ENCODE measurements at places on chromosomes 2 and 18.

DNA sequence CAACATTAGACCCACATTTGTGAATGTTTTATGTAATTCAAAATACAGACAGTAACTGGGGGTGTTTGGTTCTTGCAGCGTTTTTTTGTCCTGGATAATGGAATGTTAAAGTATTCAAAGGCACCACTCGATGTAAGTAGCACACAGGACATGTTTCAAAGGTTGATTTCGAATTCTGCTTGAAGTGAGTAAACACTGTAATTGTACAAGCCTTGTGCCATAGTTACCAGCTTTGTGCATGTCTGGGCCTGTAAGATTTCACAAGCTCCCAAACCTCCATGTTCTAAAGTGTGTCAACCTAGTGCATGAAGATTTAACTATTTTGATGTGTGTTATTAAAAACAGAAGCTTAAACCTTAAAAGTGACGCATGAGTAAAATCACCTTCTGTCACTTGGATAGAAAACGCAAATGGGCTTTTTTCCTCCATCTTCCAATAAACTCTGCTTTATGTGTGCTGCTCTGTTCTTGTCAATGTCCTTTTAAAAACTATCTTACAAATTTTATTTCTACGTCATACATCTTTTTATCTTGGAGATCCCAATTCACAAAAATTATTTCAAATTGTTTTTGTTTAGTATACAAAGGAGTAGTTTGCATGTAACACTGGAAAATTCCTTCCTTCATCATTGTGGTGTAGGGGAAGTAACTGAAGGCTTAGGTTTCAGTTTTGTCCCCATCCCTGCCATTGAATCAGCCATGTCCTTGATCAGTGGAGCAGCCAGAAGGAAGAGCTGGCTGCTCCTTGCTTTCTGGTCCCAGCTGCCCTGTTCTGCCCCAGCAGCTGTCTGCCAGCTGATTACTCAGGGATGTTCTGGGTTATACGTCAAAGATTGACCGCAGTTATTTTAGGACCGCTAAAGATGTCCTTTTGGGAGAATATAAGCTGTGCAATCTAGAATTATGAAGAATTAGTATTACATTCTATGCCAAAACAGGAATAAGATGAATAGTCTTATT is 119.2 kb downstream of the PRKRA start:
- no peak for DNase-seq

DNA sequence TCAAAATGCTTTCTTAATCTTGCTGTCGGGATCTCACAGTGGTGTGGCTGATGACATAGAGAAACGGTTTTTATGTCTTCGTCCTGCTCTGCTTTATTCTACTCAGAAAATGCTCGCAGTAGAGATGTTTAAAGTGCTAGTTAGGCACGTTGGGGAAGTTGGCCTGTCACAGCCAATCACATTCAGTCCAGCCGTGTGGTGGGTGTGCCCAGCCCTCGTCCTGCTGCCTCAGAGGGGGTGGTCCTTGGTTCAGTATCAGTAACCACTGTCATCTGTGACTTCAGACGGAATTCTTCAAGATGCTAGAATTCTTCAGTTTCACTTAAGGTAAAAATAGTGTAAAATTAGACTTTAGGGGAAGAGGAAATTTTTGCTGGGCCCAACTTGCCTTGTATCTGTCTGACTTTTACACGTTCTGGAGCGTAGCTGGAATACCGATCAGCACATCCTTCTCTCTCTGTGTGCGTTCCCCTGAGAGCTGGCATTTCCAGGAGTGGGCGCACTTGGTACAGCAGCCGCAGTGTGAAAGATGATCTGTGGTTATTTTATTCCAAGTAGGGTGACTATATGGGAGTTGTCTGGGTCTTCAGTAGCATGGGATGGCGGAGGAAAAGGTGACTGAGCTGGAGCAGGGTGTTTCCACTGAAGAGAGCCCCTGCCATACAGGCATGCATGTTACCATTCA is 18.5 kb downstream of the TRAF3IP1 start:
- DNase-seq = no peak

- DNase-seq = no peak
Observed at GRCh38 chr18:3491981-3492555, 42.1 kb downstream of the TGIF1 start.

DNA sequence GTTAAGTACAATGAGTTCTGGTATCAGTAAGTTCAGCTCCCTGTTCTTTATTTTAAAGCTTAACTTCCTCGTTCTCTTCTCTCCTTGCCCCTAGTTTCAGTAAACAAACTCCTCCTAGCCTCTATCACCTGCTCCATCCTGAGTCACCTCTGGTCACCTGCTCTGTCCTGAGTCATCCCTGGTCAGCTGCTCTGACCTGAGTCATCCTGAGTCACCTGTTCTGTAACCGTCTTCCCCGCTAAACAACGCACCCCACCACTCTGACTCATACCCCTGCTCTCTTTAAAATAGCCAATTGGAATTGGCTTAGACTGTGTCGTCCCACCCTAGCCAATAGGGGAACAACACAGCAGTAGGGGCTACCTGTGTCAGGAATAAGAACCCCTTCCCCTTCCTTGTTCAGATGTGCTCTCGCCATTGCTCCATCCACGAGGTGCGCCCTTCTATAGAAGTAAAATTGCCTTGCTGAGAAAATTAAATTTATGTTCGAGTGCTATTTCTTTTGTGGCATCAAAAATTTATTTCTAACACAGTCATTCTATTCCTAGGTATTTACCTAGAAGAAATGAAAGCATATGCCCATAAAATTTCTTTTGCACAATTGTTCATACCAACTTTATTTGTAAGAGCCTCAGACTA is 24.9 kb upstream of the RMND5A start:
- no peak for DNase-seq

- no peak for DNase-seq
Observed at GRCh38 chr18:36322408-36322728, 24.9 kb downstream of the FHOD3 start.

DNA sequence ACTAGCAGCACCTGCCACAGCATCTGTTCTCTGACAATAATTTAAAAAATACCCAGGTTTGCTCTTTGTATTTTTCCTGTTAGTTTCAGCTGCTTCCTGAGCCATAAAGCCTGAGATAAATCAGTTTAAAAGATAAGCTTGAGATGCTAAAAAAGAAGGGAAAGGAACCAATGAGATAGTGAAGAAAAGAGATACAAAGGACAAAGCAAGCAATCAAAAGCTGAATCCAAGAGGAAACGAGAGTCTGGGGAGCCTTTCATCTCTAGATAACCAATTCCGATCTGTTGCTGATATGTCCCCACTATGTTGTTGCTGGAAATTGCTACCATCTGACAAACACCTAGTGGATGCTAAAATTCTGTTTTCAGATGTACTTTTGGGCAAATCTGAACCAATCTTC is 201.4 kb downstream of the RBM43 start:
- no peak for DNase-seq

Measured in left ventricle myocardium inferior (tissue), 1 donor.